ENCODE measurements at places on chromosomes 4 and X. TPM values are rescaled to one million over a fixed set of nuclear protein-coding genes. Genes with fewer than 3 reads are reported as not detected.

DNA sequence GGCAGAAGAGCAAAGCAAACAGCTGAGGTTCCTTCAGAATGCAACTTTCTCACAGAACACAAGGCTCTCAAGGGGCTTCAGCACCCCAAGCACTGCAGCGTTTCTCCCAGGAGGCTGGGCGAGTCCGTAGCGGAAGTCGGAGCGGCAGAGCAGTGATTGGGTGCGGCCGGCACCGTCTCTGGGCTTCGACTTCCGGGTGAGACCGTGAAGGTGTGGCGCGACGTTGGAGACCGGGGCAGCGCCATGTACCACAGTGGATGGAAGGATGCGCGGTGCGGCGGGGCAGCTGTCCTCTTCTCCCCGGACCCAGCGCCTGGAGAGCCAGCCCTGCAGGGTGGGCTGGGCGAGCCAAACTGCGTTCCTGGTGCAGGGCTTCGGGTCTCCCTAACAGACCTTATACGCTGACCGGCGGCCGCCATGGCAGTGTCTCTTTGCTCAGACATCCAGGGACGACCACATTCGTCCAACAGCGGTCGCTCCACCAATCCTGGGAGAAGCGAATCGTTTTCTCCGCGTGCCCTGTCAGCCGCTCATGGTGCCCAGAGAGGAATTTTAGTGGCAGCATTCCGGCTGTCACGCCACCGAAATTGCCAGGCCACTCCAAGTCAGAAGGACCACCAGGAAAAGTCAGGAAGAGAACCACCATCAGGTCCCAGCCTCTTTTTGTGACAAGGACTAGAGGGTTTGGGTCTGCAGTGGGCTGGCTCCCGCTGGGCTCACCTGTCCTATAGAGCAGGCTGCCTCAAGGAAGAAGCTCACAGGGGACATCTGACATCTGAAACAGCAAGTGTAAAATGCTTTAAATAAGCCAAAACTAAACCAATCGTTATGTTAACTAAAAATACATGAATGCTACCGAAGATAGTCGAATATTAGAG, 20.5 kb downstream of the TRIM61 start:
- H3K4me3 ChIP-seq, result no peak overlapping the region
- no peak overlapping the region for H3K27ac ChIP-seq
- peaks cover 6% of the 10 kb centered on the region for H3K4me1 ChIP-seq
- H3K36me3 ChIP-seq, result no peaks in the 10 kb centered on the region
- H3K27me3 ChIP-seq, result no peaks in the 10 kb centered on the region

The MSX1 gene
- 59.9 TPM for total RNA-seq

DNA sequence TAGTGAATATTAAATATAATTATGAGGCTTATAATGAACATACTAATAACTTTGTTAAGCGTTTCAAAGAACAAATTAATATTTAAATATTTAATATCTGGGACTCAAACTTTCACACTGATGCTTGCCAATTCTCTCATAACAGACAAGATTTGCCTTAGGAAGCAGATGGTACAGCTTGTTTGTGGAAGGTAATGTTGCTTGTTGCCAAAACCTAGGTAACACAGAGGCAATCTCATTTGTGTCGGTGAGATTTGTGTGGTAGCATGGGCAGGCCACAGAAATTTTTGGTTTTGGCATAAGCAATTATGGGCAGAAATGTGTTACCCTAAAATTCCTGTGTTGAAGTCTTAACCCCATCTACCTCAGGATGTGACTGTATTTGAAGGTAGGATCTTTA, 114.9 kb upstream of the AFF2 start:
- no peaks in the 10 kb centered on the region for H3K4me1 ChIP-seq
- no peaks in the 10 kb centered on the region for H3K36me3 ChIP-seq
- H3K27ac ChIP-seq, result no peak overlapping the region
- H3K4me3 ChIP-seq, result no peak overlapping the region

The GLUD2 gene
- 0.22 TPM for total RNA-seq

- no peak overlapping the region for H3K4me3 ChIP-seq
- no peak for DNase-seq
- H3K27me3 ChIP-seq, result peaks cover 6% of the 10 kb centered on the region
Observed at GRCh38 chr4:15253349-15253748, 174.5 kb upstream of the C1QTNF7 start.

- H3K27ac ChIP-seq, result peak overlapping the region; percentile 79
- H3K27me3 ChIP-seq, result no peaks in the 10 kb centered on the region
- H3K36me3 ChIP-seq, result no peaks in the 10 kb centered on the region
- peak overlapping the region; percentile 40 for H3K4me3 ChIP-seq
Observed at GRCh38 chr4:25172961-25173915, 13.0 kb upstream of the SEPSECS start.

DNA sequence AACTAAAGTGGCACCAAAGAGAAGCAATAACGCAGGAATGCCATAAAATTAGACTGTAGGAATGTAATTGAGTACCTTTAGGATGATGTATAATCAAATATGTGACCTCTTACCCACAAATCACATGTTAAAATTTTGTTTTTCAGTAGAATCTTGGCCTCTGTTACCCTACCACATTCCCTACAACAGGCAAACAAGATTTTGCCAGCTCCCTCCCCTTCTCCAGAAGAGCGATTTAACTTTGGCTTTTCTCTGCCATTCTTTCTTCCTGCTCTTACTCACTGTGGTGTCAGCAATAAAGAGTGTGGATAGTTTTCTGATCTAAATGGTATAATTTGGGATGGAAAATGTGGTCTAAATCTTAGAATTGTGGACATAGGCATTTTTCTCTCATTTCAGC, 57.2 kb downstream of the TRIM2 start:
- H3K27ac ChIP-seq, result no peak overlapping the region
- H3K4me1 ChIP-seq, result no peaks in the 10 kb centered on the region
- no peak overlapping the region for H3K4me3 ChIP-seq
- no peaks in the 10 kb centered on the region for H3K27me3 ChIP-seq
- no peak for DNase-seq

GRCh38 chr4:46081674-46082073, 42.2 kb downstream of the GABRG1 start:
- no peak for DNase-seq
- no peak overlapping the region for H3K27ac ChIP-seq
- H3K4me1 ChIP-seq, result no peaks in the 10 kb centered on the region
- no peak overlapping the region for H3K4me3 ChIP-seq
- H3K36me3 ChIP-seq, result no peaks in the 10 kb centered on the region
- no peaks in the 10 kb centered on the region for H3K27me3 ChIP-seq

The ADH1B gene
- total RNA-seq, result 1.8 TPM

The GNRHR gene
- total RNA-seq, result not detected

The PAGE5 gene
- total RNA-seq, result not detected

- H3K27ac ChIP-seq, result no peak overlapping the region
- no peaks in the 10 kb centered on the region for H3K27me3 ChIP-seq
- no peaks in the 10 kb centered on the region for H3K36me3 ChIP-seq
- H3K4me3 ChIP-seq, result no peak overlapping the region
Observed at GRCh38 chrX:13673016-13673415, 15.9 kb upstream of the RAB9A start.

DNA sequence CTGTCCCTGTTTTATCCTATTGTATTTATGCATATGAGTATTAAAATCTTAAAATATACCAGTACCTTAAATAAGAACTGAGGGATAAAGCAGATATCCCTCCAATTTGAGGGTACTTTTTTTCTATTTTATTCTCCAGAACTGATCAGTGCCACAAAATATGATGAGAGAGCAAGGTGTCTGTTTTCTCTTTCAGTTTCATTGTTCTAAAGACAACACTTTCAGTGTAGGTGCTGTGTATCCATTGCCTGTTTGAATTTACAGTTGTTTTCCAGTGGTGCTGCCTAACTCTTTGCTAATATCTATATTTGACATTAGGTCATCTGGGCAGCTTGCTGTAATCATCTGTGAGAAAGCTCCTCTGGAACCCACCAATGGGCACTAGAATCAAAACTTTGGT, 394.7 kb downstream of the IL1RAPL1 start:
- H3K27me3 ChIP-seq, result no peaks in the 10 kb centered on the region
- no peak for DNase-seq
- H3K36me3 ChIP-seq, result no peaks in the 10 kb centered on the region
- no peak overlapping the region for H3K27ac ChIP-seq
- no peaks in the 10 kb centered on the region for H3K4me1 ChIP-seq

DNA sequence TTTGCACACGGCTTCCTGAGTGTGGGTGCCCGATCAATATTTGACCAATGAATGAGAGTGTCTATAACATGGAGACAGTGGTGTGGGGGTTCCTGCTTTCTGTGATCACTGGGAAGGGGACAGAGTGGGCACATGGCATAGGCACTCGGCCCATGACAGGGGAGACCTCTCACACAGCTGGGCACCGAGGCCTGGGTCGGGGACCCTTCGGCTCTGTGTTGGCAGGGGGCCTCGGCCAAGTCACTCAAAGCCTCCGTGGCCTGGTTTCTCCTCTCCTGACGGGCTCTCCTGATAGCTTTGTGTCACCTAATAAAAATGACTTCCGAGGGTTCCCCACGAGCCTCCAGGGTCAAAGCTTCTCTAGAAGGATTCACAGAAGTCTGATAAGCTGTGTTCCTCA, 43.9 kb upstream of the PSAPL1 start:
- 0 out of 2 replicates have a peak, but pooled peaks cover 4% of the 10 kb centered on the region for H3K27me3 ChIP-seq
- no peaks in the 10 kb centered on the region for H3K4me1 ChIP-seq

The YTHDC1 gene
- total RNA-seq, result 68.9 TPM

The GPC4 gene
- 9.7 TPM for total RNA-seq

Measured in HCT116 (cell line).